Activated CD4-positive, alpha-beta T cell treated with anti-CD3 and anti-CD28 coated beads, Interleukin-2, amount 50 U/mL, for 24 hours (primary cell): ENCODE measurements at places on chromosomes 2 and 18.

DNA sequence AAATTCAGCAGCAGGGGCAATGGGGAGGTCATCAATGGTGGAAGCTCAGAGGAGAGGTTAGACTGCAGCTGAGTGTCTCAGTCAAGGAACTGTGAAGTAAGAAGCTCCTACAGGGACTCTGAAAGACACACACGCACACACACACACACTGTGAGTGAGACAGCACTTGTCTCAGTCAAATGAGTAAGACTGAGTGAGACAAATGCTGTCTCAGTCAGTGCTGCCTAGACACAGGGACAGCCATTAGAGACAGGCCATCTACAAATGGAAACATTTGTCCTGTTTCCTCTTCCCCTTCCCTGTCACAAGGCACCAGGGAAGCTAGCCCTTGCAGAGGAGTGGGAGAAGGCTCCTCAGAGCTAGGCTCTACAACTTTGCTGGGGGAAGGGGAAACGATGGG, 577.4 kb upstream of the GCFC2 start:
- no peak for DNase-seq

- no peak for DNase-seq
These were observed 65.9 kb upstream of the RPL31 start for GRCh38 chr2:100936070-100936741.

DNA sequence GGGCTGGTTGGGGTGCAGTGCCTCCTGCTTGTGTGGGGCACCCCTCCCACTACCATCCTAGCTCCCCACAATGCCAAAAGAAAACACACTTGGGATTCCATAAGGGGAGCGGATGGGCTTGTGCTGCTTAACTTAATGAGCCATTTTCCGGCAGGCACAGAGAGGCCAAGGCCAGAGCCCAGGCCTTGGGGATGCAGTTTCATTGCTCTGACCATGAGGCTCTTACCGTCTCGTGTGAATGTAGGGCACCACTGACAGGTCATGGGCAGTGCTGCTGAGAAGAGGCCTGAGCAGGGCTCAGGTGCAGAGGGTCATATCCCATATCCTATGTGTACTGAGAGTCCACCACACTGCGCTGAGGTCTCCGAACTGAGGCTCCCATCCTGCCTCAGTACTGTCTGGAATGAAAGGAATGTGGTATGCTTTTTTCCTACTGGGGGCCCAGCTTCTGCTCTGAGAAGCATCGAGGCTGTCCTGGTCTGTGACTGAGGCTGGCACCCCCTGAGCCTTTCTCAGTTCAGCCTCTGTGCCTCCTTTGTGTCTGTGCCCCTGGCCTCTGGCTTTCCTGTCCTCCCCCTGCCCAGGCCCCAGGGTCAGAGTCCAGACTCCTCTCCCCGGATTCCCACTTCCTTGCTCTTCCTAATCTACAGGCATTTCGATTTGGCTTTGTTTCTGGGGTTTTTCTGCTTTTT, 45.2 kb upstream of the MAPRE3 start:
- no peak for DNase-seq

- DNase-seq: no peak
These were observed 124.6 kb downstream of the TMEFF2 start for GRCh38 chr2:192070099-192070498.

GRCh38 chr2:219142329-219142728, 18.3 kb downstream of the NHEJ1 start:
- DNase-seq: no peak

DNA sequence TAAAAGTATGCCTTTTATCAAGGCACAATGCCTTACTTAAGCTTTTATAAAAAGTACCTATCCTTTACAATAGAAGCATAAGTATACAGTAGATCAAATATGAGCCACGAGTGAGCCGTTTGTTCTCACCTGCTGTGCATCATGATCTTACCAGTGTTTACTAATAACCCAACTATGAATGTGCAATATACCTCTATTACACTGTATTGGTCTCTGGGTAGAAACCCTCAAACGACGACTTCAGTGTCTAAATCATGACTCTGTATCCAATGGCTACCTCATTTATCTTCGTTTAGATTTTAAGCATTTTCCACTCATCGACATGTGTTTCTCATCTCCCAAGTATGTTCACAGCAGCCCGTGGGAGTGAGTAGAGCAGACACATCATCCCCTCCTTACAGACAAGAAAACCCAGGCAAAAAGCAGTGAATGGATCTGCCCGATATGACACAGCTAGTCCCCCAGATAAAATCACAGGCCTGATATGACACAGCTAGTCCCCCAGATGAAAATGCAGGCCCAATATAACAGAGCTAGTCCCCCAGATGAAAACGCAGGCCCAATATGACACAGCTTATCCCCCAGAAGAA, 279.8 kb downstream of the TNS1 start:
- DNase-seq: no peak

GRCh38 chr2:119856469-119856901, 96.8 kb downstream of the PTPN4 start:
- DNase-seq: no peak

GRCh38 chr2:100682536-100682935, 119.7 kb downstream of the PDCL3 start:
- DNase-seq: no peak

GRCh38 chr2:236674238-236674637, 104.6 kb downstream of the ACKR3 start:
- no peak for DNase-seq

- no peak for DNase-seq
These were observed 87.9 kb downstream of the NPAS2 start for GRCh38 chr2:100907832-100908231.

DNA sequence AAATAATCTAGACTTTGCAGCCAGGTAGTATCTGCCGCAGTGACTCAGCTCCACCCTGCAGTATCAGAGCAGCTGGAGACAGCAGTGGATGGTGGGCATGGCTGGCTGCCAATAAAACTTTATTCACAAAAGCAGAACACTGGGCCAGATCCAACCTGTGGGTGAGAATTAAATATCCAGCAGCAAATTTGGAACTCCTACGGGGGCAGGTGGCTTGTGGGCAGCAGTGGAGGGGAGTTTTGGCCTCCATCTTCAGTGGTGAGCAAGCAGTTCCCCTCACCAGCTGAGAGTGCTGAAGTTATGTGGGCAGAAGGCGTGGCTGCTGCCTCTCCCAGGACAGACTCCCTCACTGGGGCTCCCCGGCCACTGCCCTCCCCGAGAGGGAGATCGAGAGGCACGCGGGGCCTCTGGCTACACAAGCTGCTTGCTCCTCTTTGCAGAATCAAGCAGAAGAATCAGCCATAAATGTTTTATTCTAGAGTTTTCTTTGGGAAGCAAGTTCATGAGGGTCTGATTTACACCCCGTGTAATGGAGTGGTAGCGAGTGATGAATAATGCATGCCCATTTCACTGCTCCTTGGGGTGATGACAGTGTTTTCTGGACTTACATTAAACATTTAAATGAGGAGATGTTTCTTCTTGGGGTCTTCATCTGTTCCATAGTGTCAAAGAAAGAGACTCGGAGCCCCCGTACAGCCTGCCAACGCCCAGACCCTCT, 204.3 kb downstream of the SEPTIN10 start:
- no peak for DNase-seq

- no peak for DNase-seq
These were observed 91.2 kb downstream of the LIPG start for GRCh38 chr18:49652881-49653724.

DNA sequence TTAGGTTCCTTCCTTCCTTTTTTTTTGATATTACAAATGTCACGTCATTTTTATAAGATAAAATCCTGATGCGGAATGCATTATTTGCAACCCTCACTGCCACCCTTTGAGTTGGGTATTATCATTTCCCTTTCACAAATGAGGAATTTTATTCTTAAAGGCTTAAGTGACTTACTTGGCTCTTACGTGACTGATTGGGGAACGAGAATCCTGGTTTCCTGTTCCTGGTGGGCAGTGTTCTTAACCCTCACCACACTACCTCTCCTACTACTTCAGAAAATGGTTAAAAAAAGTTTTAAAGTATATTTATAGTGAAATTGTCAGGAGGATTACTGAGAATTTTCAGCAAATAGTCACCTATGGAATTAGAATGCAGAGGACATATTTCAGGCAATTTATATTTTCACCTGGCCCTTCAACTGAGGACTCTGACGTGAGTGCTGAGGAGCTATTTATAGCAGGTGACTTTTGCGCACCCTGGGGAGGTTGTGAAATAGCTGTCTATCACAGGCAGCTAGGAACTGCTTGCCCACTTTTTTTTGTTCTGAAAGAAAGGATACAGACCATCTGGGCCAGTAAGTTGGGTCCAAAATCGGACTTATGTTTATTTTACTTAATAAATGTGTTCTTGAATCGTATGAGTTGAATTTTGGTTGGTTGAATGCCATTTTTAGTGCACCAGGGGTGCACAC, 18.7 kb upstream of the RASGRP3 start:
- DNase-seq: no peak

- DNase-seq: no peak
These were observed 867.3 kb downstream of the TRIB2 start for GRCh38 chr2:13584020-13584419.
